ENCODE measurements at places on chromosomes 3 and 15.

DNA sequence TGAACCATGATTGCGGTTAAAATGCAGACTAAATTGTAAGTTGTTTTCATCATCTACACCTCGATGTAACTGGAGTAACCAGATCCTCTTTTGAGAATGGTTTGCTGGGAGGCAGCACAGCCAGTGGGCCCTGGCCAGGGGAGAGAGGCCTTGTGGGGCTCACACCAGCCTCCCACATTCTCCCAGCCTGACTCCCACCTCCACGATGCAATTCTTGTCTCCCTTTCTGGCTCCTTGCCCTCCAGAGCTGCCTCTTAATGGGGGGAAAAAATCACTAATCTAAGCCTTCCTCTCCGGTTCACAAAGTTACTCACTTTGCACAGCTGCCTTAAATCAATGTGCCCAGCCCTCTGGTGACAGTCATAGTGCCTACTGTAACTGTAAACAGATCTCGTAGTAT, 17.9 kb upstream of the PAQR5 start:
- DNase-seq: no peak

- DNase-seq: no peak
These were observed 1120.1 kb downstream of the ROBO1 start for GRCh38 chr3:78647726-78648125.

- no peak for DNase-seq
These were observed 147.9 kb upstream of the CTDSPL start for GRCh38 chr3:37713818-37714204.

GRCh38 chr15:61425934-61426333, 196.8 kb upstream of the RORA start:
- no peak for DNase-seq

DNA sequence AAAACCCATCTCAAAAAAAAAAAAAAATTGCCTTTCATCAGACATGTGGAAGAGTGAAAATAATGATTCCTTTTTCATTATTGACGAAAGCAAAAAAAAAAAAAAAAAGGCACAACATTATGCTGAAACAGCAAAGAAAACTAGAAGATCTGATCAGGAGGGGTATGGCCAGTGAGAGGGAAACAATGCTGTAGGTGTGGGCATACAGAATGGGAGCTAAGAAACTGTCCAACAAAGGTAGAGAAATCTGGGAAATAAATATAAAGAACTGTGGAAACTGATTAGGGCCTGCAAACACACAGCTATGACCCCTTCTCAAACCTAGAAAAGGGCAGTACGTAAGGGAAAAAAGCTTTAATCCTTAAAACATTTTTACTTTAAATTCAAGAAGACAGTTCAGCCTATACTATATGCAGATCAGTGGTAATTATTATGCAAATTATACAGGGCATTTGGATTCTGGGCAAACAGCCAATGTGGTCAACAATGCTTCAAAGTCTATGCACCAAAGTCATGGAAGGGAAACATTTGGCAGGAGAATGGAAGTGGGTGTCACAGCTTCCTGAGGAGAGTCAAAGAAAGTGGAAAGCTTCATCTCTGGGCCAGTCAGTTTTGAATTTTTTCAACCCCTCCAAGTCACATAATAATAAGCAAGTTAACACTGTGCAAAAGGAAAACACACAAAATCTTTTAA, 68.3 kb upstream of the SLC12A8 start:
- DNase-seq: peak; percentile 22

DNA sequence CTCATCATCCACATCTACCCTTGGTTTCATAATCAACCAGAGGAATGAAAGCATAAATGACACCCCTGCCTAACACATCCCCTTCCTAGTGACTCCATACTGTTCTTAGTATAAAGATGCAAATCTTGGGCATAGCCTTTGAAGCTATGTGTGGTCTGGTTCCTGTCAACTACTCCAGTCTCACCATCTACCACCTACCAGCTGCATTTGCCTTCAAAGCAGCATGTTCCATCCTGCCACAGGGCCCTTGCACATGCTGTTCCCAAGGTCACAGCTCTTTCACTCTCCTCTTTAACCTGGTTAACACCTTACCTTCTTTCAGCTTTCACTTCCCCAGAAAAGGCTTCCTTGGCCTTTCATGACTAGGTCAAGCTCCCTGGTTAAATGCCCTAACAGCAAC, 62.3 kb upstream of the ARHGEF3 start:
- no peak for DNase-seq

DNA sequence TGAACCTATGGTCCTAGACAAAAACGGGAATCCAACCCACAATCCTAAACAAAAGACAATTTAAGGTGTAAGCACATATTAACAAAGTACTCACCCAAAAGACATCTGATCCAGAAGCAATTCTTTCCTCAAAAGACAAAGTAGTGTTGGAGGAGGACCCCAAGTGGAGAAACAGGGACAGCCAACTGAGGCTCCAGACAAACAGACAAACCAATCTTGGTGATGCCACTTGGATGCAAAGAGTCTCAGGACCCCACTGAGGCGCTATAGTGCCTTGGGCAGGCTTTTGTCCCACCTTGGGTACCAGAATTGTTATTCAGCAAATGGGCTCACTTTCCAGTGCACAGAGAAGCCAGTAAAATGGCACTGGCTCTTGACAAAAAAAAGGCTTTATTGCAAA, 613.8 kb downstream of the DIPK2A start:
- no peak for DNase-seq

GRCh38 chr15:37015035-37015434, 85.3 kb downstream of the MEIS2 start:
- peak; percentile 18 for DNase-seq

- DNase-seq: no peak
These were observed 134.9 kb upstream of the TBC1D5 start for GRCh38 chr3:17877299-17877698.

DNA sequence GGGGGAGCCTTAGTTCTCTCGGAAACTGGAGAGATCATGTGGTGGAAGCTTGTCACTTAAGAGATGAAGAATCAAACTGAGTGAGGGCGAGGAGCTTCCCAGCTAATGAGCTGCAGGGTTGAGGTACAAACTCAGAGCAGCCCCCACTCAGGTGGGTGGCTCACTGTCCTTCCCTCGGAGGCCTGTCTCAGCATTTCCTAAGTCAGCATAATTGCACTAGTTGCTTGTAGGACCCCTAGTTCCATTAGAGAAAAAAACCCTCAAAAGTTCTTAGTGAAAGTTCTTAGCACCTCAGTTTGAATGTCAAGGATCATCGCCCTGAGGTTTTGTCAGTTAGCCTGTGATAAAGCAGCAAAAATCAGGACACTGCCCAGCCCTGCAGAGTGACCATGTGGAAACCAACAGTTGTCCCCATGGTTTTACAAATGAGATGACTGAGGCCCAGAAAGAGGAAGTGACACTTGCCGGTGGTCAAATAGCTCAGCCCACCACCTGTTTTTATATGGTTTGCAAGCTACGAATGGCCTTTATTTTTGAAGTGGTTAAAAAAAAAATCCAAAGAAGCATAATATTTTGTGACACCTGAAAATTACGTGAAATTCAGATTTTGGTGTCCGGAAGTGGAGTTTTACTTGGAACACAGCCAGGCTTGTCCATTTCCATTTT, 11.9 kb downstream of the SMAD6 start:
- no peak for DNase-seq

DNA sequence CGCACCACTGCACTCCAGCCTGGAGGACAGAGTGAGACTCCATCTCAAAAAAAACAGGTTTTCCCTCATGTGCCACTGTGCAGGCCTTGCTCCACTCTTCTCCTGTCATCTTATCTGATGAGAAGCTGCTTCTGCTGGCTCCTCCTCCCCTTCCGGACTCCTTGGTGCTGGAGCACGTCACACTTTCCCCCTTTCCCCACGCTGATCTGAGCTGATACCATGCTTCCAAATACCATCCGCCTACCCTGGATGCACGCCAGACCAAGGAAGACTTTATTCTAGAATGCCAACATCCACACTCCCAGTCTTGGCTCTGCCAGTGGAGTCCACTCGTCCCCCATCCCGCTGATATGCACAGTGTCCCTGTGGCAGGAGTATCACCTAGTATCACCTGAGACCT, 31.3 kb downstream of the HOMER2 start:
- no peak for DNase-seq

DNA sequence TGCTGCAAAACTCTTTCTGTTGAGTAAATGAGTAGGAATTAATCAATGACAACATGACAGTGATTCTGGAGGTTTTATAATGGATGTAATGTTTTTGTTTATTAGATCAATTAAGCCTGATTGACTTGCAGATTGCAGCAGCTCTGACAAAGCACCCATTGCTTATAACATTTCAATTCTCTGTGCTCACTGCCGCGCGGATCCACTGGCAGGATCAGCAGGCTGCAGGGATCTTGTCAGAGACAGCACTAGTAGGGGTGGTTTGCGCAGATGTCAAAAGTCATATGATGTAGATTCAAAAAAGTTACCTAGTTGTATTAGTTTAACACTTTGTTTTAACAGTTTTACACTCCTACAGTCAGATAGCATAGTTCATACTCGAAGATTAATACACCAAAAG, 93.4 kb downstream of the MBNL1 start:
- no peak for DNase-seq

DNA sequence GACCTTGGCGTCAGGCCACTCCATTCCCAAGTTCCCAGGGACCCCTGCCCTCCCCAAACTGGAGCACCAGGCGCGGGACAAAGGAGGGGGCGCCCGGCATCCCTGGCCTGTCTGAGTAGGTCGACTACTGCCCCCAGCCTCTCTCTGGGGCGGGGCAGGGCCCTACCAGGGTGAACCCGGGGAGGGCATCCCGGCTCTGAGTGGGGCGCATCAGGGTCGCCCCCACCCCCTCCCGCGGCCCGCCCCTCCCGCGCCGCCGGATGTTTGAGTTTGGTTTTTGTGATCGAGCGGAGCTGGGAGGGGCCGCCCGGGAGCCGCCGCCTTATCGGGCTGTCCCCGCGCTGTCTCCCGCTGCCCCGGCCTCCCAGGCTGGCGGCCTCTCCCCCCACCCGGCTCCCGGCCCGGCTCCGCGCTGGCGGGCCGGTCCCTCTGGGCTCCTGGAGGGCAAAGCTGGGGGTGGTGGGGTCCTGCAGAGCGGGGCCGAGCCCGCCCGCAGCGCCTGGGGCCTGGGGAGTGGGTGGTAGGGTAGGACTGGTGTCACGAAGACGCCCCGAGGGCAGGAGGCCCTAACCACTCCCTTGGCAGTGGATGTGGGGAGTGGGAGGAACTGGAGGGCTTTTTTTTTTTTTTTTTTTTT, 47.2 kb upstream of the SMAD6 start:
- no peak for DNase-seq

DNA sequence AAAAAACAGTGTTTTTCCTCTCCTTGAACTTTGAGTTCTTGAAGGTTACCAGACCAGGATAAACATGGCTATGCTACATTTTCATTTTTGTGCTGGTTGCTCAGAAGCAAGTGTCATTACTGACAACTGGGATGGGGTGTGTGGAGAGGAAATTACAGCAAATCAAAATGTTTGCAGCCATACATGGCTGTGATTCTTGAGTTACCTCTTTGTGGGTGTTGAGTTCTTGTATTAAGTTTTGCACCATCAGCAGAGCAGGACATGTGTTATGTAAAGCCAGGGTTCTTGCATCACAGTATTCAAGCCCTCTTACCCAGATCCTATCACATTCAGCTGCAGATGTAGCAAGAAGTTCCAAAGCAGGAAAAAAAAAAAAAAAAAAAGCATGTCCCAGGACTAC, 53.9 kb upstream of the ATOSA start:
- peak; percentile 51 for DNase-seq

DNA sequence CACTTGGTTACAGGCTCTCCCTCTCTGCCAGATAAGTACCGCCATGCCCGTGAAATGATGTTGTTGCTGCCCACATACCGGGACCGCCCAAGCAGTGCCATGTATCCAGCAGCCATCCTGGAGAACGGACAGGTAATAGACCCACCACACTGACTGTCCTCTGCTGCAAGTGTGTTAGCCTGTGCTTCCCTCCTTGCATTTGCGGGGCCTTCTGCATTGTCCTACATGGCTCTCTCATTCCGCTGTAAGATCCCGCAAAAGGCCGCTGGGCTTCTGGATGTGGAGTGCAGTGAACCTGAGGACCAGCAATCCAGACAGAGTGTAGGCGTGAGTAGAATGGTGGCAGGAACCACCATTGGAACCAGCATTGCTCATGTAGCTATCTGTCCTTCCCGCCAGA, 10.6 kb upstream of the MANF start:
- DNase-seq: no peak

DNA sequence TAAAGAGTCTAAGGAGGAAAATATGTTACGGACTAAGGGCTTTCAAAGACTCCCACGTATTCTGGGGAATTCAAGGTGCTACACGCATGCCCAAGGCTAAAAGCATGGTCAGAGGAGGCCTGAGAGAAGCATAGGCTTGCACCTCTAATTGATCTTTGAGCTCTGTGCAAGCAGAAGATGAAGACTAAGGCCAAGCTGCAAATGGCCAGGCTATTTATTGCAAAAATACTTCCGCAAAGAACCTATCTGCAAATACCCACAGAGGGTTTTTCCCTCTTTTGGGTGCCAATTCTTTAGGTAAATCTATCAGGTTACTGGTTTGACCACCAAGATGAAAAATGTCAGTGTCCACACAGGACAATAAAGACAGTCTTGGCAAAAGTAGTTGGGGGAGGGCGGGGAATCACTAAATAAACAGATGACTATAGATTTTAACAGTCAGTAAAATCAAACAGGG, 119.5 kb downstream of the STAG1 start:
- DNase-seq: no peak

GRCh38 chr3:119359476-119360326, 65.5 kb downstream of the ARHGAP31 start:
- DNase-seq: no peak

- DNase-seq: no peak
These were observed 9.8 kb upstream of the VGLL4 start for GRCh38 chr3:11653298-11654055.

- DNase-seq: no peak
These were observed 363 bp downstream of the GTF2E1 start for GRCh38 chr3:120742849-120743365.

GRCh38 chr3:194497799-194498575, 11.2 kb upstream of the ATP13A3 start:
- DNase-seq: peak; percentile 86

- peak; percentile 86 for DNase-seq
These were observed 280.2 kb upstream of the ICE2 start for GRCh38 chr15:60758961-60759729.

DNA sequence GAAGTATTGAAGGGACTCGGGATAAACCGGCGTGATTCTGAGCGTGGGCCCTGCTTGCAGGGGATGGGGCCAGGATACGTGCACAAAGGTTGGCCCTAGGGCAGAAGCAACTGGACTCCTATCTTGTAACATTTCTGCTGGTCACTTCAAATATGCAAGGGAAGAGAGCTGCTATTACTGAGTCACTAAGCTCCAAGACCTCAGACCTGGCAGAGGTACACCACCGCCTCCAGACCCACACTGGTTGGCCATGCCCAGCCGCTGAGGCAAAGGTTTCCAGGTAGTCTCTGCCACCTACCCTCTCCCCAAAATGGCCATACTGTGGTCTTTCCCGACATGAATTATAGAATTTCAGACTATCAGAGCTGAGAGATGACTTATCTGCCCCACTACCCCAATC, 13.4 kb upstream of the STRA6 start:
- no peak for DNase-seq

- DNase-seq: no peak
These were observed 265.6 kb downstream of the FOXP1 start for GRCh38 chr3:71317749-71318457.
